ENCODE measurements at places on chromosomes 1 and 21.

GRCh38 chr1:217562229-217562878 is 68.5 kb downstream of the GPATCH2 start:
- DNase-seq = no peak

DNA sequence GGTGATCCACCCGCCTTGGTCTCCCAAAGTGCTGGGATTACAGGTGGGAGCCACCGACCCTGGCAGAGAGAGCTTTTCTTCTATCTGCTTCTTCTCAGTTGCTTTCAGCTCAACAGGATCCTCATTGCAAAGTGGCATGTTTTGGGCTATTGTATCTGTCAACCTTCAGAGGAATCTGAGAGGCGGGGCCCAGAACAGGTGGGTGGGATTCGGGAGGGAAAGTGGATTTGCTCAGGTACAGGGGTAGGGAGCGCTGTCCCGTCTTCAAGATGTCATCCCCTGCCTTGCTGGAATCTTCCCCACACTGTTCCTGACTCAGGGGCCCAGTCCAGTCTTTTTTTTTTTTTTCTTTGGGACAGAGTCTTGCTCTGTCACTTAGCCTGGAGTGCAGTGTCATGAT is 26.9 kb upstream of the RCC2 start:
- no peak for DNase-seq

DNA sequence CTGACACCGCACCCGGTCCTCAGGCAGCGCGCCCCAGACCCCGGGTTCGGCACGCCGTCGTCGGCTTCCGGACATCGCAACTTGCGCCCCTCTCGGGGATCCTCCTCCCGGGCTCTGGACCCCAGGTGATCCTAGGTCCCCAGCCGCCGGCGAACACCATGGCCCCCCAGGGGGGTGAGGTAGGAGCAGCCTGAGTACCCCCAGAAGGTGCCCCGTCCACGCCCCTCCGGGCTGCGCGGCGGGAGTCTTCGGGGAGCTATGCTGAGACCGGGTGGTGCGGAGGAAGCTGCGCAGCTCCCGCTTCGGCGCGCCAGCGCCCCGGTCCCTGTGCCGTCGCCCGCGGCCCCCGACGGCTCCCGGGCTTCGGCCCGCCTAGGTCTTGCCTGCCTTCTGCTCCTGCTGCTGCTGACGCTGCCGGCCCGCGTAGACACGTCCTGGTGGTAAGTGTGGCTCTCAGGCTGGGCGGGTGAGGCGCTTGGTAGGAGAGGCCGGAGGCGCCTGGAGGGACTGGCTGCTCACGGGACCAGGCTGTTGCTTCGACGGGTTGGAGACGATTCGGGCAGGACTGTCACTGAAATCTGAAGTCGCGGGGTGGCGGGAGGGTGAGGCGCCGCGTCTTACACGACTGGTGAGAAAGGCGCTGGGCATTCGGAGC is 367 bp downstream of the WNT2B start:
- DNase-seq = peak; percentile 18

DNA sequence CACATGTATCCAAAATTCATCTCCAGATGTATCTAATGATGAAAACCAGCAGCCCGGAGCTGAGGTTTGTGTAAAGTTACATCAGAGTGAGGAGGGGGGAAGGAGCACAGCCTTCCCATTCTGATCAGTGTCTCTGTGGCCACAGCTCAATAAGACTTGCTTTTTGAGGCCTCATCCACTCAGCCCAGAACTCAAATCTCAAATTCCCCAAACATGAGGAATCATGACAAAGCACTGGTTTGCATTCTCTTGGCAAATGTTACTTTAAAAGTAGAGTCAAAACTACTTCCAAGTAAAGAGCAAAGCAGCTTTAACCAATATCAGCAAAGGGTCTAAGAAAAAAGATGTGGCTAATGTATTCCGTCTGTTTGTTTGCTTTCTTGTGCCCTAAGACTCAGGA is 30.9 kb downstream of the CCN1 start:
- no peak for DNase-seq

- no peak for DNase-seq
These were observed 5.4 kb downstream of the PAX7 start for GRCh38 chr1:18635891-18636595.

- no peak for DNase-seq
These were observed 36.7 kb downstream of the CATSPERE start for GRCh38 chr1:244497805-244498204.

DNA sequence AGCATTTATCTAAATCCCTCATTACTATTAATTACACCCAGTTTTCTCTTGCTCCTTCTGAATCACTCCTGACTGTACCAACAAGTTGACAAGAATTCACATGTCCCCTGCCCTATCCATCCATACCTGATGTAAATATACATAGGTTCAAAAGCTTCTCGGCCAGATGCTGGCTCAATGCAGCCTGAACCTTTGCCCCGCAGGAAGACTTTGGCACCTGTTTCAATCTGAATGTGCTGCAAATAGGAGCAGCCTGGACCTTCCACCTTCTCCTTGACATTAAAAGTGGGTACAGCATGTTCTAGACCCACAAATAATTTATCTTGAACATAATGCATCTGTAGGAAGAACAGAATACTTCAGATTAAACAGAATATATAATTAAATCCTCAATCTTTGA is 8.7 kb downstream of the KHDC4 start:
- no peak for DNase-seq

GRCh38 chr1:6267686-6268322 is 6.9 kb upstream of the GPR153 start:
- no peak for DNase-seq

DNA sequence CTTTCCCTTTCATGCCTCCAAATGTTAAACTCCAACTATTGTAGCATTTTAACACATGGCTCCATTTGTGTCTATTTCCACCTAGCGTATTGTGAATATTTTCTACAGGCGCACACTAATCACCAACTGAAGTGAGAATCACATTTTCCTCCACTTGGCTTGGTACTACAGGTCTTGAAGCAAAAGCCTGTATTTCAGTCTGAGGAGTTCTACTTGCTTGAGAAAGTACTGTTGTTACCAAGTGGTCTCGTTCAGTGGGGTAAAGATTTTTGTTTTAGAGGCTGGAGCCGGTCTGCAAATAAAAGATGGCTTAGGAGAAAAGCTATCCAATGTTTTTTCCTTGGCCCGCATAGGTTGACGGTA is 550 bp upstream of the PTBP2 start:
- DNase-seq = no peak

DNA sequence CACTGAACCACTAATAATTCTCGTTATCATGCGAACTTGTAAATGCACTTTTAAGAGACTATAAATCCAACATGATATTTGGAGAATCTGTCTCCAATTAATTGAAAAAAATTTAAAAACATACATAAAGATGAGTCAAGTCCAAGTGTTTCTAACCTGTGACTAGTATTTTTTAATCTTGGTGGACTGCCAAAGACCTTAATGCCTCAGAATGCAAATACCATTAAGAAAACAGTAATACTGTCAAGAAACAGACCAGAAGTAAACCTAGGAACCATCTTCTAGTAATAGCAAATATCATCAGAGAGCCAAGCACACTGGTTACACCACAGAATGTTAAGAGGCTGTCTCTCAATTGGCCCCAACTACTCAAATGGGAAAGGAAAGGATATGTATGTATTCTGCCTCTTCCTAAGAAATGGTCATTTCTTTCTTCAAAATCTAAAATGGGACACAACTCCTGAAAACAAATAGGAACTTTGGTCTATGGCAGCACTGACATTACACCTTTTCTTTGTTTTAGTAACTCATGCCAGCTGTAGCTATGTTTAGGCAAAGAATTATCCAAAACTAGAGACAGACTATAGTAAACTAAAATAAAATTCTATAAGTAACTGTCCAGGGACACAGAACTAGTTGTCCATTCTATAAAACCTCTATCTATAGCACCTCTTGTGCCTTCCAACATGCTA is 15.8 kb downstream of the SCYL3 start:
- no peak for DNase-seq

- no peak for DNase-seq
These were observed 88.4 kb downstream of the SDCCAG8 start for GRCh38 chr1:243343970-243344937.

- DNase-seq = no peak
These were observed 59.1 kb downstream of the CAPN2 start for GRCh38 chr1:223771469-223771813.

DNA sequence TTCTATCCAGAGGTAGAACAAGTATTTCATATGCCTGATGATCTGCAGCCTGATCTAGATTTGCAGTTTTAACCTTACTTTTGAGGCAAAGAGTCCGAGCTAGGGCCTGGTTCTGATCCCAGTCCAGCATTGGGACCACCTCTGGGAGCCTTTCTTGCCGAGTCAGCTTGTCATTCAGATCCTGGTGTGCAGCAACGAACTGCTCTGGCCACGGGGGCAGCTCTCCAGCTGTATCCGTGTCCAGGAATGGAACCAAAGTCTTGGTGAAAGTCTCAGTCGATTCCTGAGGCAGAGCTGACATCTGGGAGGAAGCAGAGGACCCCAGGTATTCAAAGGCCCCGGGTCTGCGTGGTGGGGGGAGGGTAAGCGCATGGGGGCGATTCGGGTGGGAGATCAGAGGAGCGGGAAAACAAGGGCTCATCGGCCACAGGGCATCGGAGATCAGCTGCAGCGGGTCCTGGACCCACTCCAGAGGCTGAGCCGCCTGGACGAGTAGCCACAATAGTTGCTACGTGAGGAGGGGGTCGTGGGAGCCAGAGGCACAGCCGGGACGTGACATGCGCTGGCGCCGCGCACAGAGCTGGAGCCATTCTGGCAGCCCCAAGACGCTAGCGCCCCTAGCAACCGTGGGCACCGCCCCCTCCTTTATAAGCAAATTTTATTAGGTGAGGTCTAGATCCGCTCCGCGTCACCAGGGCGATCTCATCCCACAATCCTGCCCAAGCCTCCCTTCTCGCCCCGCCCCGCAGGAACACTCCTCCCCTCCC is 32.4 kb upstream of the BSDC1 start:
- DNase-seq = no peak

- peak; percentile 71 for DNase-seq
These were observed 11.1 kb downstream of the ADPRS start for GRCh38 chr1:36099681-36100341.

DNA sequence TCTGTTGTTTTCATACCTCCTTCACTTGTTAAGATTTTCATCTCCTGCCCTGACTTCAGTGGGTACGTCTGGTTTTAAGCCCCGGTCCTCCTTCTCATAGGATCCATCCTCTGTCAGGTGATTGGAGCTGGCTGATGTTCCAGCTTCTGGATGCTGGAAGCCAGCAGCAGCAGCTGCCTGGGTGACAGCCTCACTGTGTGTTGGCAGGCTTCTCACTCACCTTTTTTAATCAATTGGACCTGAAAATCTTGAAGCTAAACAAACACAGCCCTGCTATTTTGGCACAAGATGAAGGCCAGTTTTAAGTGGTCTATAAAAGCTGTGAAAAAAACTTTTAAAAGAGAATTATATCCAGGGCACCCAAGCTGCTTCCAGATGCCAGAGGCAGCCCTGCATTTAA is 181.0 kb downstream of the DISC1 start:
- DNase-seq = no peak

DNA sequence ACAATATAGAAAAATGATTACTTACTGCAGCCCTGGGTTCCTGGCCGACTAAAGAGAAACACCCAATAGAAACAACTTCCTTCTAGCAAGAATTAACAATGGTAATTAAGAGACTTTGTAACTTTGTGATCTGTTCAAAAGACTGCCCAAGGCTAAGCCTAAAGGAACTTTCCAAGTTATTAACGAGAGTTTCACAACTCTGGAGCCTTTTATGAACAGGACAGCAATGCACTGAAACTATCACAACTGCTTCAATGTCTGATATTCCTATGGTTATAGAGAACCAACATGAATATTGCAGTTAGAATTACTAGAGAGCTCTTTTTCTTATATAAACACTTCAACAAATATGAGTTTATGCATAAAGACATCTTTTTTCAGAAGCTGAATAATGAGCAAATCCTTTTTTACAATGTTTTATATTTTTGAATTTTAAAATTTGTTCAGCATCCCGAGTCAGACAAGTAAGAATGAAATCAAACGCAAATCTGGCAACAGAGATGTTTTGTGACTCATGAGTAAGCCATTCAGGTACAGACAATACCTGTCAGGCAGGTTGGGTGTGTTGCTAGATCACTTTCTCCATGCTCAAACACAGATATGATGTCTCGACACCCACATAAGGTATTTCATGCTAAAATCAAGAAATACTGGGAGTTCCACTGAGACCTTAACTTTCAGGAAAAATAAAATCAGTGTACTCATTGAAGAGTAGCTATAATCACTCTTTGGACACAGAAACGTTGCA is 22.2 kb upstream of the KCNJ15 start:
- DNase-seq = no peak

- no peak for DNase-seq
These were observed 89.6 kb upstream of the IVNS1ABP start for GRCh38 chr1:185406691-185407009.

DNA sequence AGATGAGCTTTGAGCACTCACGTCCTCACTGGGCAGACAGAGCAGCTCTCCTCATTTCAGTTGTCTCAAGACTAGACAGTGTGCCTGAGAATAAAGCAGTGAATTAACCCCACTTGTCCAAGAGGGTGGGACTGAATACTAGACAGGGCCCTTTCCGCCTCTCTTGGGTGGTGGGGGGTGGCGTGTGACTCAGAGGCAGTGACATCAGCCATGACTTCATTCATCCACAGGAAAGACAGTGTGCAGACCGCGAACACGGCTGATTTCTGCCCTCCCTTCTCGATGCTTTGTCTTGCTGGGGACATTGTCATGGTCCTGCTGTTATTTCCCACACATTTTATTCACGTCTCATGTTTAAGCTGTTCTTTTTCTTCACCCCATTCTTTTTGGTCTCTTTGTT is 64.9 kb downstream of the FGGY start:
- DNase-seq = no peak

GRCh38 chr1:156410238-156410637 is 41.2 kb downstream of the RHBG start:
- DNase-seq = no peak

GRCh38 chr1:33177996-33178540 is 3.8 kb downstream of the TRIM62 start:
- no peak for DNase-seq

DNA sequence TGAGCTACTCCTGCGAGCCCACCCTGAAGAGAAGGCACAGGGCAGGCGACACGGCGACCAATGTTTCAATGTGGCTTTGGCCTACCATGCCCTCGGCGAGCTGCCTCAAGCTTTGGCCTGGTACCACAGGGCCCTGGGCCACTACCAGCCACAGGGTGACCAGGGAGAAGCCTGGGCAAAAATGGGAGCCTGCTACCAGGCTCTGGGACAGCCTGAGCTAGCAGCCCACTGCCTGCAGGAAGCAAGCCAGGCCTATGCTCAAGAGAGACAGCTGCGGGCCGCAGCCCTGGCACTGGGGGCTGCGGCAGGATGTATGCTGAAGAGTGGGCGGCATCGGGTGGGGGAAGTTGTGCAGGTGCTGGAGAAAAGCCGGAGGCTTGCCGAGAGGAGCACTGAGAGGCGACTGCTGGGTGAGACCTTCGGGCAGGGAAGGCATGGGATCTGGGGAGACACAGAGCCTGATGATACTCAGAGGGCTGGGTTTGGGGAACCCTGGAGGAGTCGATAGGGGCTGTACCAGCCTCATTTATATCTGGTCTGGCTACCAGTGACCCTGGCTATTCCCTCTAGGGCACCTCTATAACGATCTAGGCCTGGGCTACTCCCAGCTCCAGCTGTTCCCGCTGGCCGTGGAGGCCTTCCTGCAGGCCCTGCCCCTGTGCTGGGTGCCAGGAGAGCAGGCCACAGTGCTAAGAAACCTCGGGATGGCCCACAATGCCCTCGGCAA is 2.3 kb downstream of the TTC24 start:
- DNase-seq = no peak

GRCh38 chr1:14598007-14598497 is 433 bp upstream of the KAZN start:
- no peak for DNase-seq

GRCh38 chr1:169110689-169111447 is 4.4 kb downstream of the ATP1B1 start:
- DNase-seq = no peak

GRCh38 chr1:50368179-50369007 is 54.9 kb downstream of the DMRTA2 start:
- no peak for DNase-seq

Data from activated CD4-positive, alpha-beta T cell treated with anti-CD3 and anti-CD28 coated beads for 4 hours (primary cell).